ENCODE measurements at places on chromosomes 2 and 18.

DNA sequence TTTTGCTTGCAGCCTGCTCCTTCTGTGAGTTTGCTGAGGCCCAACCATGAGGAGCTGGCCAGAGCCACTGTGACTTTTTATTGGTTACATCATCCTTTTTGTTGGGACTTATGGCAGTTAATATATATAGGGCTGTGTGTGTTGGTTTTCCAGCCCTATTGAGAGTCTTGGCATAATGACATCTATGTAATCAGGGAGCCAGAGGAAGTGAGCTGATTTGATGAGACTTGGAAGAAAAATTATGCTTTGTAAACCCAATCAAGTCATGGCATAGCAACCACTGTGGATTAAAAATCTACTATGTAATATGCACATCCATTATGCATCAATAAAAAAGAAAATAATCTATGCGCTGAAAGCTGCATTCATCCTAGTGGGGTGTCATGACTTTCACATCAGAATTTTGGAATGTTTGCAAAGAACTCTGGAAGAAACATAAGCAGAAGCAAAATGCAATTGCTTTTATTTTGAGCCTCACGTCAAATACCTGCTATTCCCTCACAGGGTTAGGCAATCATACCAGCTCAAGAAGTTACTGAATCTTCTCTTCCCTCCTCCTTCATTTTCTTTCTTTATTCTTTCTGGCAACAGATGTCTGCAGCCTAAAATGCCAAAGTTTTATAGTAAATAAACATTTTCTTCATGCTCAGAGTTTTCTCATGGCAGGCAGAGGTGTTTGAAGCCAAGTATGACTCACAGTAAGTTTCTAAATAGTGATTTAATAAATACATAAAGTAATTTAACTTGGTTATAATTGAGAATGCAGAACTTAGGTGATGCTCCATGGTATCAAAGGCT lies 308.5 kb downstream of the KCNS3 start:
- DNase-seq: no peak

DNA sequence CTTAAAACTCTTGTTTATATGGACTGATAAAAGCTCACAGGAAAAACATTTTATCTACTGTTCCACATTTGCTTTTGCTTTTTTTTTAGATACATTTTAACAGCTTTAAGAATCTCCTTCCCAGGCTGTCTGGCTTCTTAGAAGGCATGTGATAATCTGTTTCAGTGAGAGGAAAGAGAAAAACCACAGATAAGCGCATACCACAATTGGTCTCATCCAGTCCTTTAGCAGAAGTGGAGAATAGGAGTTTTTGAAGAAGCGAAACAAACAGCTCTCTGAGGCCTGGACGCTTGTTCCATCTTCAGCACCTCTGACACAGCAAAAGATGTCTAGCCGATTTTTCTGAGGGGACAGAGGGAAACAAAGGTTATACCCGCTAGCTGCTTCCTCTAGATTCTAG lies 37.6 kb downstream of the RMC1 start:
- no peak for DNase-seq

- no peak for DNase-seq
Measured at GRCh38 chr2:240538031-240538780, 19.6 kb downstream of the ANKMY1 start.

GRCh38 chr18:50155406-50155805 lies 39.5 kb downstream of the MYO5B start:
- no peak for DNase-seq

GRCh38 chr2:203437511-203437910 lies 97.6 kb downstream of the RAPH1 start:
- no peak for DNase-seq

GRCh38 chr2:240210198-240210965 lies 69.9 kb upstream of the OTOS start:
- peak; percentile 55 for DNase-seq

DNA sequence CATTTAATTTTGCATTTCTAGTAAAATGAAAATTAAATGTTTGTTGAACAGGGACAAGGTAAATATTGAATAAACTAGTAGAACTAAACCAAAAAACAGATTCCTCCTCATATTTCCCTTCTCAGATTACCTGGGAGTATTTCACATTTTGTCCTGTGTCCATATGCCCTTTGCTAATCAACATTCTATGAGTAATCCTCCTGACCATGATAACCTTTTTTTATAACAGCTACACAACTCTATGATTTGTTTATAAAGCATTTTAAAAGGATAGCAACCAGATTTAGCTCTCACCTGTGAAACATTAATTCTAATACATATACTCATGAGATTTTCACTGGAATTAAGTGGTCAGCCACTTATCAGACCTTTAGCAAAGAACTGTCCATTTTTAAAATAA lies 7.1 kb upstream of the DSG2 start:
- DNase-seq: no peak

DNA sequence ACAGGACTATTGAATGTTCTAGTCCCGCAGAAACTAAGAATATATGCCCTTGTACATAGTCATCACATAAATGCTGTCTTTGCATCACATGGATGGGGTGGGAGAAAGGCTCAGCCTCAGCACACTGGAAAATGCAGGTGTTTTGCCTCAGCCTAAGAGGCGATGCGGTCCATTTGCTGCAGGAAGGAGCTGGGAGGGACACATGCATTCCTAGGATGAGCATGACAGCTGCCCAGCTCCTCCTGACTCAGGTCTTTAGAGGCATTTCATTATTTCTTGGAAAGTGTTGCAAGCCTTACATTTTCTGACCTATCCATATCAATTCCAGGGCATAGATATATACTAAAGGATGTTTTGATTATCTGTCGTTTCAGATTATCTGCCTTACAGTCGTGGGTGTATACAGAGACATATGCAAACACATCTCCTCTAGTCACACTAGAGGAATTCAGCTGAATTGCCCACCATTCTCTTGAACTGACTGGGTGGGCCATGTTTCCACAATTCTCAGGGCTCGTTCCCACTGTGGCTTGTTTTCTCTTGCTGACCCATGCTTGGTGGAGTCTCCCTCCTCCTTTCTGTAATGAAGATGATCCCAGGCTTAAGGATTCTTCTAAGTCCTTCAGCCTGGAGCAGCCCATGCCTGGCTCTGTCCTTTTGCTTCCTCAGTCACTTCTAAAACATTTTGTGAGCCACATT lies 156.9 kb downstream of the SETBP1 start:
- DNase-seq: no peak

GRCh38 chr2:57370882-57371585 lies 675.6 kb upstream of the VRK2 start:
- DNase-seq: no peak

DNA sequence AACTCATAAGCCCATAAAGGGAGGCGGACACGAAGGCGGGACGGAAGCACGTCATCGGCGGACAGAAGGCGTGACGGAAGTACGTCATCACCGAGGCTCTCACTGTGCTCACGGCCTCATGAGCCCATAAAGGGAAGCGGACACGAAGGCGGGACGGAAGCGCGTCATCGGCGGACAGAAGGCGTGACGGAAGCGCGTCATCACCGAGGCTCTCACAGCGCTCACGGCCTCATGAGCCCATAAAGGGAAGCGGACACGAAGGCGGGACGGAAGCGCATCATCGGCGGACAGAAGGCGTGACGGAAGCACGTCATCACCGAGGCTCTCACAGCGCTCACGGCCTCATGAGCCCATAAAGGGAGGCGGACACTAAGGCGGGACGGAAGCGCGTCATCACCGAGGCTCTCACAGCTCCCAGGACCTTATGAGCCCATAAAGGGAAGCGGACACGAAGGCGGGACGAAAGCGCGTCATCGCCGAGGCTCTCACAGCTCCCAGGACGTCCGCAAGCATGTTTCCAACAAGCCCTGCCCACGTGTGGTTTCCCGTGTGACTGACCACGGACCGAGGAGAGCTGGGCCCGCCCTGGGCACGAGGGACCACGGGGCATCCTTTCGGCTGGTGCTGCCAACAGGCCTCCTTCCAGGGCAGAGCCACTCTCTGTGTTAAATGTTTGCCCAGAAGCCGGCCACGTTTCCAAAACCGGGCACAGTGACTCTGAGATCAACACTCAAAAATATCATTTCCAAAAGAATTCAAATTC lies 182.7 kb upstream of the SALL3 start:
- DNase-seq: peak; percentile 66

- no peak for DNase-seq
Measured at GRCh38 chr2:174492963-174493431, 6.2 kb upstream of the GPR155 start.

GRCh38 chr18:77974329-77974728 lies 724.7 kb downstream of the GALR1 start:
- DNase-seq: no peak

GRCh38 chr2:233456934-233457333 lies 102.6 kb downstream of the DGKD start:
- no peak for DNase-seq

- no peak for DNase-seq
Measured at GRCh38 chr18:8932866-8933265, 169.6 kb upstream of the NDUFV2 start.

DNA sequence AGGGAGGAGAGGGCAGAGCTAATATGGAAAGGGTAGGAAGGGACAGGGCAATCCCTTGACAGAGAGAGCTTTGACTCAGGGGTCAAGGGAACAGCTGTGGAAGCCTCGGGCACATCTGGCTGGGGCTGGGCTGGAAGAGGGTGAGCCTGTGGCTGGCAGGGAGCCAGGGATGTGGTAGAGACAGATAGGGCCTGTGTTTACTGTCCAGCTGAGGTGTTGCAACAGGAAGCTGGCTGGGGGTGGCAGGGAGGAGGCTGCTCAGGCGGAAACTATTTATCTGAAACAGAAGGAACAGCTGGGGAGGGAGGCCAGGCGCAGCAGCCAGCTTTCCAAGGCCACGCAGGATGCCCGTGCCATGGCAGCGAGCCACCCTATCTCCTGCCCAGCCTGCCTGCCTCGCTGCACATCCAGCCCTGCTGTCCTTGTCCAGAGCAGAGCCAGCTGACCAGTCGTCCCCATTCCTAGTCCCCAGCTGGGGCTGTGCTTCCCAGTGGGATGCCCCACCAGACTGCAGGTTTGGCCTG lies 264.7 kb downstream of the CYP26B1 start:
- DNase-seq: peak; percentile 91

- DNase-seq: no peak
Measured at GRCh38 chr2:221443645-221444044, 128.5 kb downstream of the EPHA4 start.

DNA sequence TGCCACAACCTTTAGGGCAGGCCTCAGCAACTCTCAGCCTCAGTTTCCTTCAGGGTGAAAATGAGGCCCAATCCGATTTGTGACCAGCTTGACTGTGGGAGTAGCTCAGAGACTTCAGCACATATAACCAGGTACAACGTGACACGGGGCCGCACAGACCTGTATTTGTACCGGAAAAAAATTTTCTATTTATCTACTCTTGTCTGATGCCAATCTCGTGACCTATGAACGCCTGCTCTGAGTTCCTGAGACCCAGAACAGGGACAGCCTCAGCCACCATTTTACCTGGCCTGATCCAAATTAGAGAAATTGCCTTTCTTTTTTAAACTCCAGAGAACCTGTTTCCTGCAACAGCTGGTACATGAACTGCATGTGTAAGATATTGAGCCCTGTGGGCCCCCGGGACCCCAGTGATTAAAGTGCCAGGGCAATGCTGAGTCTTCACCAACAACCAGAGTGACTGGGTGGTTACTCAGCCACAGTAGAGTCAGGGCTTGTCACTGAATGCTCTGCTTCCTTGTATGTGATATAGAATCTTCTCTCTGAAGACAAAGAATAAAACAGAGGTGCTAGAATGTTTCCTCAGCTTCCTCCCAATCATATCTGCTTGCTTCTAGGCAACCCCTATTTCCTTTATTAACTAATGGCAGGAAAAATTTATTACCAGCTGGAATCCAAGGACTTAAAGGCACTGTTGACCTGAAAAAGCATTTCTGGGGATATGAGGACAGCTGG lies 47.8 kb upstream of the FZD7 start:
- no peak for DNase-seq

DNA sequence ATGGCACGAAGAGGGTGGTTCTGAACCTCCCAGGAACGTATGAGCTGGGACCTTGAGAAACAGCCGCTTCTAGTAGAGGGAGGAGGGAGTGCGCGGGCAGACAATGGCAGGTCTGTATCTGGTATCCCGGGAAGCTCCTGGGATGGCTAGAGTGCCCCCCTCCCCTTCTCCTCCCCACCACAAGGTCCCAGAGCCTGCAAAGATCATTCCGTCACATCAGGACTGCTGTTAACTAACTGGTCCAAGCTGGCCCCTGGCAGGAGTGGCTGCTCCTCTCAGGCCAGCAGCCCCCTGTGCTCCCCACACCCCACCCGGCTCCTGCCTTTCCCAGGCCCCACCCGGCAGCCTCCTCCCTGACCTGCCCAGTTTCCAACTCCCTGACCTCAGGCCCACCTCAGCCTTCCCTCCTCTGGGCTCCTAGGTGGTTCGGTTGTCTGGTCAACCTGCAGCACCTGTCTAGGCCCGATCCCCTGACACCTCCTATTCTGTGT lies 75.0 kb downstream of the TPO start:
- DNase-seq: peak; percentile 69

DNA sequence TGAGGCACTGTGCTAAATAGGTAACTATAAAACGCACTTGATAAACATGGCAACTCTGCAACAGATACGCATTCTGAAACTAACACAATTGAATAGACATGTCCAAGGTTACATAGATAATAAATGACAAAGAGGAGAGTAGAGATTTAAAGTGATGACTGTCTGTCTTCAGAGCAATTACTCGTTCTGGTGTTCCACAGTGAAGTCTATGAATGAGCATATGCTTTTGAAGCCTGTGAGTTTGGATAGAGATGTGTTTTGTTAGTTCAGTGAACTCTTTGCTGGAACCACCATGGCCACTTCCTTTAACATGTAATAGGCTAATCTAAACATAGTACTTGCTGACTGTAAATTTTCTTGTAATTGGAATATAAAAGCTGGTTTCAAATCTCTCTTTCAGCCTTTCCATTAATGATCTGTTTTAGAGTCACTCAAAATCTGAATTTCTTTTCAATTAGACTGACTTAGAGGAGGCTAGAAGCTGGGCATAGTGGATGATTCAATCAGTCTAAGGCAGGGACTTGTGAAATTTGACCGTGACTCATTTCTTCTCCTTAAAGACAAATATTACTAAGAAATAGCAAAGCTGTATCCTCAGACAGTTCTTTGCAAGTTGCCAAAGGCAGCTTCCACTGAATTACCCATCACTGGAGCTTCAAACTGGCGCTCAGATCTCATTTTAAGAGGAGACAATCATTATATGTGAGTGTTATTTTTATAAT lies 1130.1 kb upstream of the CELF4 start:
- DNase-seq: no peak

DNA sequence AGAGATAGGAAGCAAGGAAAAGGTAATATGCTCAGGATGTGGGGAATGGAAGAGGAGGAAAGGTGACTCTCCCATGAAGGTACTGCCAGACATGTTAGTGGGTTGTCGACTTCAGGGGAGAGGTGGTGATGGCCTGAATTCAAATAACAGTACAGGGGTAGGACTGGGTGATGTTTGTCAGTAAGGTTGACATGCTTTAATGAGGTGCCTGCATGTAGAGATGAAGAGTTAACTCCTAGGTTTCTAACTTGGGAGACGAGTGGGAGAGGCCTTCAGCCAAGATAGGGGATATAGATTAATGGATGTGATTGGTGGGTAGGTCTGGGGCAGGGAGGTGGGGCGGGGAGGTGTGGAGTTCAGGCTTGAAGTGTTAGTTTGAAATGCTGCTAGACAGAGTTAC lies 2.6 kb downstream of the NAPG start:
- DNase-seq: no peak

GRCh38 chr2:72921853-72922252 lies 4.5 kb downstream of the EMX1 start:
- DNase-seq: no peak
